Fibroblast of lung (primary cell): ENCODE measurements at places on chromosomes 16 and 17. TPM values are rescaled to one million over a fixed set of nuclear protein-coding genes. Genes with fewer than 3 reads are reported as not detected.

DNA sequence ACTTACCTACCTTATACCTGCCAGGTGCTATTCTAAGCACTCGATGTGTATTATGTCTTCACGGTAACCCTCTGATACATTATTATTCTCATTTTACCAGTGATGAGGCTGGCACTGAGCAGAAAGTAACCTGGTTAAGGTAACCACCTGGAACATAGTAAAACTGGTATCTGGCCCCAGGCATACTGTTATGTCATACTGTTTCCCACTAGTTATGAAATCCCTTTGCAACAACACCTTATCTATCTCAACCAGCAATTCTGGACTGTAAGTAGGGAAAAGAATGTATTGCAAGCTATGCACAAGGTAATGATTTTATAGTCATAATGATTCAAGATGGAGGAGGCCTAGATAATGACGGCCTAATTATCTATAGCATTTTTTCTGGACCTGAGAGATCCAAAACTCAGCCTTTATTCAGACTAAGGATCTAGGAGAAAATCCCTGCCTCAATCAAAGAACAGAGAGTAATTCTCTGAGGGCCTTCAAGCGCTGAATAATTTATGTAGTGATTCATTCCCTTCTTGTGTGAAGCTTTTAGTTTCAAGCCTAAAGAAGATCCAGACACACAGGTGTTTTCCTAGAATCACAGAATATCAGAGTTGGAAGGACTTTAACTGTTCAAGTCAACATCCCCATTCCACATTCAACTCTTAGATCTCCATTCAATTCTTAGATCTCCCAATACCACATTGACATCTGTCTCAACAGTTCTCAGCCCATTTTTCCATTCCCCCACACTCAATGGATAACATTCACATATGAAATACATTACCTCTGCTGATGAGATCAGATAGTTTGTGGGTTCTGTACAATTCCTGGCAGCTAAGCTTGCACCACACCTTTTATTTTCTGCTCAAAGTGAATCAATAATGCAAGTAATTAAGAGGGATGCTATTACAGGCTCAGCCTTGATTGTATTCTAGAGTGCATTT is 14.9 kb upstream of the MMD start:
- no peak for DNase-seq

- no peak for DNase-seq
These were observed 9.7 kb upstream of the ARL5C start for GRCh38 chr17:39175695-39176093.

GRCh38 chr17:29037739-29038084 is 5.2 kb upstream of the PIPOX start:
- no peak for DNase-seq

GRCh38 chr17:1707107-1707506 is 3.1 kb downstream of the TLCD2 start:
- no peak for DNase-seq

DNA sequence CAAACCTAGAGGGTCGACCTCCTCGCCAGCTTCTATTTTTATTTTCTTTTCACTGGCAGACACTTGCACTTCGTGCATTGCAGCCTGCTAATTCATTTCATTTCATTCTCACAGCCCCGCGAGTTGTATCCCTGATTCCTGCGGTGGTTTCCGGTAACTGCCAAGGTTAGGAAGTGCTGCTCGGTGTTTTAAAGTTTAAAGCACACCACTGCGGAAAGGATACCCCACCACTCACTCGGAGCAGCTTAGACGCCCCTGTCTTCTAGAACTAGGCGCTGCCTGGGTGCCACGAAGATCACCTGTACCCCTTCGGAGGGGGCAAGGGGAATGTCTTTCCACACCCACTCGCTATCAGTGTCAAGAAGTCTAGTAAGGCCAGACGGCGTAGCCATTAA is 509 bp downstream of the CNEP1R1 start:
- DNase-seq = peak; percentile 16

DNA sequence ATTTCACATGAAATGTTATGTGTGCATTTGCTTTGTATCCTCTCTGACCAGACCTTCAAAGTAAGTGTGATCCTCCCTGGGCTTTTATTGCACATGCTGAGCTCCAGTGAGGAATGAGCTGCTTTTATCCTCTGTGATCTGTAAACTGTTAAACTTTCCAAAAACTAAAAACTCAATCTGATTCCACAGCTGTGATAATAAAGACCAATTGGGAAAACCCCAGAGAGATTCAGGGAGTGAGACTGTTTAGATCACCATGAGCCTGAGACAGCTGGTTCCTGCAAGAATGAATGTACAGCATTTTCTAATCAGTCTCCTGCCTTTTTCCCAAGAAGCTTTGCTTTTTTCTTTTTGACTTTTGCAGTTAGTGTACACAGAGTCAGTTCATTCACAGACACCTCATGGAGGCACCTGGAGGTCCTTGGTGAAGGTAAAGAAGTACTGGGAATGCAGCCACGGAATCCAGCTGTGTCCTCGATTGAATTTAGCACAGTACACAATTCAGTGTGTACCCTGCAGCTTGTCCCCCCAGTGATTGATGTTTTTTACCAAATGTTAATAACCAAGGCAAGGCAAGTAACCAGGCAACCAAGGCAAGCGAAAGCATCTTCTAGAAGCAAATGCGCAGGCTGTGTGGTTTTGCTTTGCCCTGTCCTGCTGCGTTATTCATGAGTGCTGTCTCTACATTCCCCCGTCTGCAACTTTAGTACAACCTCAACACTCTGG is 182.6 kb downstream of the LGALS9B start:
- DNase-seq = no peak

- peak; percentile 14 for DNase-seq
These were observed 48.3 kb downstream of the ARHGAP23 start for GRCh38 chr17:38476549-38476948.

DNA sequence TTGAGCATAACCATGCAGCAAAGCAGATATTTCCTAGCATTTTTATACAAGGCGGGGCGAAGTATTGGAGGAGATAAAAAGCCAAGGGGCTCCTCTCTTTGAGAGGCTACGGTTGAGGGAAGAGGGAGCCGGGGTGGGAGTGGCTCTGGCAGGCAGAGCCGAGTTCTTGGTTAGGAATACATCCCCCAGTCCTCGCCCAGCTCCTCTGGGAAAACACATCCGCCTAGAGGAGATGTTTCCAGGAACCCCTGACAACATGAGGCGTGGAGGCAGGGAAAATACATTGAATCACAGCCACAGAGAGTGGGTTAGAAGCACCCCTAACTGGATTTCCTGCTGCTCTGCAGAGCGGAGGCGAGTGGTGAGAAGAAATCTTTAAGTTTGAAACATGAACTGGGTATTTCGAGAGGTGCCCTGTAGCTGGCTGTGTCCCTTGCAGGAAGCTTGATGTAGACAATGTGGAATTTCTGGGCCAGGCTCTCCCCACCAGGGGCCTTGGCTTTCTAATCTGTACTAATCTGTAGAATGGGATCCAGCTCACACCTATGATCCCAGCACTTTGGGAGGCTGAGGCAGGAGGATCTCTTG is 27.3 kb downstream of the TTYH2 start:
- peak; percentile 53 for DNase-seq

DNA sequence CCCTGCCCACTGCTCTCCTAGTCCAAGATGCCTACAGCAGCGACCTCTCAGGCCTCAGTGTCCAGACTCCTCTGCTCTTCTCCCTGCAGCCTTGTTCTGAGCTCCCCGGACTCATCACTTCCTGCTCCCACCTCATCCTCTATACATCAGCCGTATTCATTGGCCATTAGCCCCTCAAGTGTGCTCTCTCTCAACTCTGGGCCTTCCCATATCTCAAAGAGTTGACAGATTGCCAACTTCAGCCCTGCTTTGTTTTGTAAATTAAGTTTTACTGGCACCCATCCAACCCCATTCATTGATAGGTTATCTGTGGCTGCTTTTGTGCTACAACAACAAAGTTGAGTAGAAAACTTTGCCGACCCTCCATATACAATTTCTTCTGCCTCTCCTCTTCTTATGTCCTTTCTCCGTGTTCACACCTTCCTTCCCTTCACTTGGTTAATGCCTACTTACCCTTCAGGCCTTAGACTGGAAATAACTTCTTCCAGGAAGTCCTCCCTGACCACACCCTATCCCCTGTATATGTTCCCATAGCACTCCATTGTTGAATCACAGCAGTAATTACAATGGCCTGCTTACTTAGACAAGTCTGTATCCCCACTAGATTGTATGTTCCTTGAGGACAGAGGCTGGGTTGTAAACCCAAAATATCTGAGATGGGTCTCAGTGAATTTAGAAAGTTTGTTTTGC is 63.4 kb upstream of the TANC2 start:
- DNase-seq = no peak

DNA sequence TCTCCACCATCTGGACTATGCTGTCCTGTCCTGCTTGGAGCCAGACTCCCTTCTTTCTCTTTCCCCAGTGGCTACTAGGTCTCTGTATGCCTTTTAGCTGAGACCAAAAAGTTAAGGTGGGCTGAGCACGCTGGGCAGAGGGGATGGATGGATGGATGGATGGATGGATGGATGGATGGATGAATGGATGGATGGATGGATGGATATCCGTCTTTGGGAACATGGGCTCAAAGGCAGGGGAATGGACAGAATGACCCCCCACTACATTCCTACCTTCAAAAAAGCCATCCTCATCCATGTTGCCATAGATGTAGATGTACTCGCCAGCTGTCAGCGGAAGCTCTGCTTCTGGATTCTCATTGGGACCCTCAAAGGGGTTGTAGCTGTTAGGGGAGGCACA is 12.8 kb downstream of the TSPOAP1 start:
- no peak for DNase-seq

- DNase-seq = peak; percentile 49
These were observed 35.6 kb downstream of the RPA1 start for GRCh38 chr17:1865252-1866037.

DNA sequence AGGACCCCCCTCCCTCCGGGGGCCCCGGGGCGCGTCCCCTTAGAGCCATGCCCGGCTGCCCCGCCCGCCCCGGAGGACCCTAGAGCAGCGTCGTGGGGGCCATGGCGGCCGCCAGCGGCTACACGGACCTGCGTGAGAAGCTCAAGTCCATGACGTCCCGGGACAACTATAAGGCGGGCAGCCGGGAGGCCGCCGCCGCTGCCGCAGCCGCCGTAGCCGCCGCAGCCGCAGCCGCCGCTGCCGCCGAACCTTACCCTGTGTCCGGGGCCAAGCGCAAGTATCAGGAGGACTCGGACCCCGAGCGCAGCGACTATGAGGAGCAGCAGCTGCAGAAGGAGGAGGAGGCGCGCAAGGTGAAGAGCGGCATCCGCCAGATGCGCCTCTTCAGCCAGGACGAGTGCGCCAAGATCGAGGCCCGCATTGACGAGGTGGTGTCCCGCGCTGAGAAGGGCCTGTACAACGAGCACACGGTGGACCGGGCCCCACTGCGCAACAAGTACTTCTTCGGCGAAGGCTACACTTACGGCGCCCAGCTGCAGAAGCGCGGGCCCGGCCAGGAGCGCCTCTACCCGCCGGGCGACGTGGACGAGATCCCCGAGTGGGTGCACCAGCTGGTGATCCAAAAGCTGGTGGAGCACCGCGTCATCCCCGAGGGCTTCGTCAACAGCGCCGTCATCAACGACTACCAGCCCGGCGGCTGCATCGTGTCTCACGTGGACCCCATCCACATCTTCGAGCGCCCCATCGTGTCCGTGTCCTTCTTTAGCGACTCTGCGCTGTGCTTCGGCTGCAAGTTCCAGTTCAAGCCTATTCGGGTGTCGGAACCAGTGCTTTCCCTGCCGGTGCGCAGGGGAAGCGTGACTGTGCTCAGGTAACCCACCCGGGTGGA is 759 bp downstream of the ALKBH5 start:
- peak; percentile 48 for DNase-seq

DNA sequence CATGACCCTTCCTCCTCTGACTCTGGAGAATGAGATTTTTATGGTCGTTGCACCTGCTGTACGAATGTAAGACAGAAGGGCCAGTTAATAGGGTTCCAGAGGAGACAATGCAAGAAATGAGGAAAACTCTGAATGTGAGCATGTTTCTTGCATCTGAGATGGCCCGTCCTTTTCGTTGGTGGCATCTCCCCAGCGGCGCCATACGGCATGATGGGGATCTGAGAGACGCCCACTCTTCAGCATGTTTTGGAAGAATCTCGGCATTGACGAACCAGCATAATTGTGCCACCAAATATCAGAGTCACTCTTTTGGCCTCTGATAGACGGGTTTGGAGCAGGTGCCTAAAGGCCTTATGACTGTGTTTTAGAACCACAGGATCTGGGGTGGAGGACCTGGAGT is 126.5 kb upstream of the RCVRN start:
- DNase-seq = no peak

GRCh38 chr16:54526916-54527315 is 240.3 kb upstream of the IRX3 start:
- peak; percentile 25 for DNase-seq

GRCh38 chr17:16974569-16975276 is 2.8 kb upstream of the TNFRSF13B start:
- DNase-seq = no peak

DNA sequence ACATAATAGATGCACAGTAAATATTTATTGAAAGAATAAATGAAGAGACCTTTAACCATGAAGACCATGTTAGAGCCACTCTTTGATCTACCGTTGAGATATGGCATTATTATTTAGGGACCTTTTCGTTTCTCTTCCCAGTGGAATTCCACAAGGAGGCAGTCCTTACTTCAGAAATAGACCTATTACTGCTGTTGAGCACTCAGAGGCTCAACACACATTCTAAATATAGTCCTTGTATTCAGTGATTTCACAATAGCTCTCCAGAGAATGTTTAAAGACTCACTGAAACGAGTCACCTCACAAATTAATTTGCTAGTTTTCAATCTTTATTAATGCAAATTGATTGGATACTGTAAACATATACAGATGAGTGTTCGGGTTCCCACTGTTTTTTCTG is 603.8 kb downstream of the CDH8 start:
- DNase-seq = peak; percentile 0

DNA sequence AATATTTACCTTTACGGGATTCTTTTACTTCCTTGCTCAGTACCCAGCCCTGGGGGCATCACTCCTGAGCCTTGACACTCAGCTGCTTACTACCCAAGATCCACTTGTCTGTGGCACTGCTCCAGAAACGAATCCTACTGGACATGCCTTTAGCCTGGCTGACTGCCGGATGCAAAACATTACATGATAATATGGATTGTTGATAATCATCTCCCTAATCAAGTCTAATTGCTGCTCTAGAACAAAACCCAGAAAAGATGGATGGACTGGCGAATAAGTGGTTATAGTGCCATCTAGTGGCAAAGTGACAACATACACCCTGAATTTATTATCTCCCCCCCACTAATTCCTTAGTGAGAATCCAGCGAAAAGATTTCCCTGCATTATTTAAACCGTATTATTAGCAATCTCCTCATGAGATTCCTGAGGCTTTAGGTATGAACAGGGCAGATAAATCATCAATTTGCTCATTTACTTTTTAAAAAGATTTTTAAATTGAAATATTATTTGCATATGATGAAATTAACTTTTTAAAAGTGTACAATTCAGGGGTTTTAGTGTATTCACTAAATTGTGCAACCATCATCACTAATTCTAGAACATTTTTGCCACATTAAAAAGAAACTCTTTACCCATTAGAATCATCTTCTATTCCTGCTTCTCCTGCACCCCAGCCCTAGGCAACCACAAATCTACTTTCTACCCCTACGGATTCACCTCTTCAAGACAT is 61.6 kb downstream of the RGS9 start:
- peak; percentile 78 for DNase-seq

The SYNGR2 gene
- total RNA-seq = 9.5 and 15.5 TPM in 2 replicates

The CXCL16 gene
- 0.83 and 4.1 TPM in 2 replicates for total RNA-seq

The KRTAP4-3 gene
- not detected in 2 replicates for total RNA-seq

The WNT9B gene
- total RNA-seq = not detected in 2 replicates

The PRRT2 gene
- 2.1 TPM in 2 replicates for total RNA-seq

The ZP2 gene
- total RNA-seq = not detected in 2 replicates

The OR1A1 gene
- not detected in 2 replicates for total RNA-seq

The CCDC40 gene
- 1.5 and 2.1 TPM in 2 replicates for total RNA-seq

The FOXF1 gene
- 15.9 and 31.5 TPM in 2 replicates for total RNA-seq

The C17orf78 gene
- total RNA-seq = not detected in 2 replicates

The CCDC57 gene
- total RNA-seq = 8.2 and 10.1 TPM in 2 replicates
